A549 treated with Mapracorat at 1 μM for 4 hours (cell line): ENCODE measurements at places on chromosomes 16 and 17. TPM values are rescaled to one million over a fixed set of nuclear protein-coding genes. Genes with fewer than 3 reads are reported as not detected.

CD300LB gene
- total RNA-seq = 0.07 to 0.11 TPM in 2 of 5 replicates, not detected in the others

CXCL16 gene
- 15.4 to 20.3 TPM (median 16.8 TPM) in 5 replicates for total RNA-seq

C16orf46 gene
- 0.45 to 0.95 TPM (median 0.66 TPM) in 5 replicates for total RNA-seq

TMEM204 gene
- 0.17 to 0.20 TPM in 2 of 5 replicates, not detected in the others for total RNA-seq

DPEP2NB gene
- total RNA-seq = not detected in 5 replicates

MPO gene
- not detected in 5 replicates for total RNA-seq

TOM1L1 gene
- total RNA-seq = 34.4 to 41.2 TPM (median 38.0 TPM) in 5 replicates

CHST4 gene
- 0.08 TPM in 1 of 5 replicates, not detected in the others for total RNA-seq

RILP gene
- total RNA-seq = 14.0 to 20.0 TPM (median 16.8 TPM) in 5 replicates

SLC9A5 gene
- 1.1 to 1.9 TPM (median 1.5 TPM) in 5 replicates for total RNA-seq

GDPD1 gene
- 0.35 to 0.76 TPM (median 0.60 TPM) in 5 replicates for total RNA-seq

RANGRF gene
- 35.4 to 45.9 TPM (median 43.4 TPM) in 5 replicates for total RNA-seq

HIC1 gene
- 0.53 to 1.8 TPM (median 1.8 TPM) in 5 replicates for total RNA-seq

NUPR1 gene
- total RNA-seq = 11.2 to 18.4 TPM (median 14.4 TPM) in 5 replicates

CCDC182 gene
- total RNA-seq = not detected in 5 replicates
